ENCODE measurements at places on chromosomes 1 and 21. TPM values are rescaled to one million over a fixed set of nuclear protein-coding genes. Genes with fewer than 3 reads are reported as not detected.
A peak's percentile ranks its signal among the peaks of the same experiment; 100 is the strongest.

C2CD2 gene
- 15.3 TPM for total RNA-seq

LDLRAP1 gene
- total RNA-seq, result 98.7 TPM

DNA sequence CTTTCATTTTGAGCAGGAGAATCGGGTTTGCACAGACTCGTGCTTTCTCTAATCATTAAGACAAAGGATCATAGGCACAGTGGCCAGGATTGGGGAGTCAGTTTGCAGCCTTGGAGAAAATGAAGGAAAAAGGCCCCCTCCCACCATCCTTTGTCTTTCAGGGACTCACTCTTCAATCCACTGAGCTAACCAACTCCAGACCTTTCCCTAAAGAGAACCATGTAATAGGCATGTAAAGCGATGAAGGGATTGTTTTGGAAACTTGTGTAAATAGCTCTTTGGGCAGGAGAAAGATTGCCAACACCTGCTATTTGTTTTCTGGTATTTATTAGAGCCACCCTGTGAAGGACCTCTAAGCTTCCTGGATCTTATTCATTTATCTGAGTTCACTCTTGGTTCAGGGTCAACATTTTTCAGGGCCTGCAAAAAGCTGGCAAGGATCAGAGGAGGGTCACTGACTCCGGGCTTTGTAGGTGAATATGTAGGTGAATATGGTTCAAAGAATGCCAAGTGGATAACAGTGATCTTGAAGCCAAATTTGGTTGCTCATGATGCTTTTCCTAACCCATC is 192.6 kb upstream of the FGGY start:
- DNase-seq, result no peak
- no peaks in the 10 kb centered on the region for H3K36me3 ChIP-seq
- no peaks in the 10 kb centered on the region for H3K4me1 ChIP-seq
- H3K27ac ChIP-seq, result no peak overlapping the region

DNA sequence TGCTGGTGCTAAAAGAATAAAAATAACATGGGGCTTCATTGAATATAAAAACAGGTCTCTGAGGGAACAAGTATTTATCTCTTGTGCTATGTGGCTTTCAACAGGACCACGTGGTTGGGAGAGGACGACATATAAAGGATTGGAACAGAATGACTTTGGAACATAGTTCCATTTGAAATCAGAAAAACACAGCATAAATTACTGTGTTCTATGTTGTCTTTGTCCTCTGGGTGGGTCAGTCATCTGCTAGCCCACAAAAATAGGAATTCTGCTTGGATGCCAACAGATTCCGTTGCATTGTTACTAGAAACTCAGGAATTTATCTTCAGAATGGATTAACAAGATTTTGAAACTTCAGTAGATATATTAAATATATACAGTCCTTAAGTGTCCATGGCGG is 5.9 kb downstream of the CEP85 start:
- no peak for DNase-seq
- no peaks in the 10 kb centered on the region for H3K27me3 ChIP-seq
- no peak overlapping the region for H3K4me3 ChIP-seq
- H3K27ac ChIP-seq, result no peak overlapping the region

DNA sequence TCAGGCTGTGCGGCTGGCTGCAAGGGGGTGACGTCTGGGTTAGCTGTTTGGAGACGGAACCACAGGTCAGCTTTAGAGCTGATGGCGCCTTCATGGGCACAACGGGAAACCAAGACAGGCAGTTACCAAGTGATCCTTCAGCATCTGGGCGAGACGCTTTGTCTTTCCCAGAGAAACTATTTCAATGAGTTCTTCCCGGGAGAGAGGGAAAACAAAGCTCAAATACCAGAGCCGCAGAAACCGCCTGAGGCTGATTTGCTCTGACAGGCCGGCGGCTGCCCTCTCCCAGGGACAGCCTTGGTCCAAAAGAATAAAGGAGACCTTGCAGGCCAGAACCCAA is 76.5 kb downstream of the CD58 start:
- H3K27me3 ChIP-seq, result no peaks in the 10 kb centered on the region
- H3K36me3 ChIP-seq, result no peaks in the 10 kb centered on the region
- H3K27ac ChIP-seq, result no peak overlapping the region
- peaks cover 5% of the 10 kb centered on the region for H3K4me1 ChIP-seq
- DNase-seq, result no peak

- H3K4me1 ChIP-seq, result no peaks in the 10 kb centered on the region
- no peak for DNase-seq
- H3K36me3 ChIP-seq, result no peaks in the 10 kb centered on the region
These were observed 24.5 kb downstream of the CXADR start for GRCh38 chr21:17537299-17537698.

DNA sequence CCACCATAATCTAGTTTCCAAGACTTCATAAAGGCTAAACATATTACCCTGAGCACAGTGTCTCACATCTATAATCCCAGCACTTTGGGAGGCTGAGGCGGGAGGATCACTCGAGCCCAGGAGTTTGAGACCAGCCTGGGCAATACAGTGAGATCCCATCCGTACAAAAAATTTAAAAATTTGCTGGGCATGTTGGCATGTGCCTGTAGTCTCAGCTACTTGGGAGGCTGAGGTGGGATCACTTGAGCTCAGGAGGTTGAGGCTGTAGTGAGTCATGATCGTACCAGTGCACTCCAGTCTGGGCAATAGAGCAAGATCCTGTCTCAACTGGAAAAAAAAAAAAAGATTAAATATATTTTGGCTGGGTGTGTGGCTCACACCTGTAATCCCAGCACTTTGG is 90.1 kb downstream of the PTPN14 start:
- H3K36me3 ChIP-seq, result no peaks in the 10 kb centered on the region
- no peaks in the 10 kb centered on the region for H3K4me1 ChIP-seq
- no peak overlapping the region for H3K27ac ChIP-seq
- peaks cover 2% of the 10 kb centered on the region for H3K27me3 ChIP-seq
- no peak overlapping the region for H3K4me3 ChIP-seq

- no peak for DNase-seq
- H3K4me3 ChIP-seq, result no peak overlapping the region
- no peaks in the 10 kb centered on the region for H3K4me1 ChIP-seq
- H3K27me3 ChIP-seq, result no peaks in the 10 kb centered on the region
- no peak overlapping the region for H3K27ac ChIP-seq
- H3K36me3 ChIP-seq, result no peaks in the 10 kb centered on the region
These were observed 80.3 kb downstream of the KCNT2 start for GRCh38 chr1:196527919-196528318.

GRCh38 chr1:175471039-175471800 is 272.2 kb downstream of the TNR start:
- H3K27me3 ChIP-seq, result peaks cover 3% of the 10 kb centered on the region
- H3K4me1 ChIP-seq, result no peaks in the 10 kb centered on the region
- DNase-seq, result no peak
- H3K4me3 ChIP-seq, result no peak overlapping the region
- no peak overlapping the region for H3K27ac ChIP-seq

DNA sequence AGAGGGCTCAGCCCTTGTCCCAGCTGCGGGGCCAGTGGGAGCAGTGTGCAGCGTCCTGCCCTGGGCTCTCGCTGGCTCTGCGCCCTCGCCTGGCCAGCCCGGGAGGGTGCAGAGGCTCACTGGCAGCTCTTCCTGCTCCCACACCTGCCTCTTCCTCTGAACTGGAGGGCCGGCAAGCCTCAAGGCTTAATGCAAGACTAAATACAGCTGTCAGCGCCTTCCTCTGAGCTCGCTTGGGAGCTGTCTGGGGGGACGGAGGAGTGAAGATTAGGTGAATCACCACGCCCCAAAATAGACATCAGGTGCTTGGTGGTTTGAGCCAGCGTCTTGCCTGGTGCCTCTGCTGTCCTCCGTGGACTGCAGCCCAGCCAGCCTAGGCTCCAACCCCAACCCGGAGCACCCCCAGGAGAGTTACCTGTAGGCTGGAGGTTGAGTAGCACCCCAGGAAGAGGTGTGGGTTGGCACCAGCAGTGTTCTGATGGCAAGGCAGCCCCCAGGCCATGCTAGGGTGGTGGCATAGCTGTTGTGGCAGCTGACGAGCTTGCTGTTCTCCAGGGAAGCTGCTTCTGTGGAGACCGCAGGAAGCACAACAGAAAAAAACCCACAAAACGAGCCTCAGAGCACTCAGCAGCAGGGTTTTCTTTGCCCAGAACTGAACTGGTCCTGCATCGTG is 36.9 kb downstream of the UMODL1 start:
- H3K27ac ChIP-seq, result no peak overlapping the region
- no peaks in the 10 kb centered on the region for H3K36me3 ChIP-seq
- peak; percentile 53 for DNase-seq
- H3K4me3 ChIP-seq, result no peak overlapping the region
- no peaks in the 10 kb centered on the region for H3K27me3 ChIP-seq

DNA sequence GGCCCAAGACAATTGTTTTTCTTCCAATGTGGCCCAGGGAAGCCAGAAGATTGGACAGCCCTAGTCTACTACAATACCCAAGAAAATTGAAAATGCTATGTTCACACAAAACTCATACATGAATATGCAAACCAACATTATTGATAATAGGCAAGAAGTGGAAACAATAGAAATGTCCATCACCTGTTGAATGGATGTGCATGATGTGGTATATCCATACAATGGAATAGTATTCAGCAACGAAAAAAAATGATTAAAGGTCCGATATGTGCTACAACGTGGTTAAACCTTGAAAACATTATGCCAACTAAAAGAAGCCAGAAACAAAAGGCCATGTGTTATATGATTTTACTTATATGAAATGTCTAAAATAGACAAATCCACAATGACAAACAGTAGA is 262.3 kb downstream of the LRRC40 start:
- H3K4me1 ChIP-seq, result no peaks in the 10 kb centered on the region
- no peak for DNase-seq
- no peak overlapping the region for H3K27ac ChIP-seq
- H3K4me3 ChIP-seq, result no peak overlapping the region

RNU1-1 gene
- total RNA-seq, result 3,278 TPM

- no peak overlapping the region for H3K4me3 ChIP-seq
- H3K27me3 ChIP-seq, result no peaks in the 10 kb centered on the region
- no peaks in the 10 kb centered on the region for H3K4me1 ChIP-seq
These were observed 7.3 kb upstream of the ANKRD13C start for GRCh38 chr1:70361727-70362398.

DNA sequence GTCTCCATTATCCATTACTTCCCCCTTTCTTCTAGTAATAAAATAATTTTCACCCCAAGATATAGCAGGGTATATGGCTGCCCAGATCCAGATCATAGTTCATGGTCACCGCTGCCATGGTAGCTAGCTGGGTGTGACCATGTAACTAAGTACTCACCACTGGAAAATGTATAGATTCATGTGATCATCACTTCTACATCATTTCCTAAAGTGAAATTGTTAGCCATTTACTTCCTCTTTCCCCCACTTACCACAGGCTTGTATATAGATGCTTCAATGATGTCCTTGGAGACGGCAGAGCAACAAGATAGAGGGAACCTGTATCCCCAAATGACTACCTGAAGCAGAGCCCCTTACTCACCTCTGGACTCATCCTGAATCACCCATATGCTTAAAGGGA is 22.7 kb upstream of the EYA3 start:
- DNase-seq, result no peak
- H3K4me1 ChIP-seq, result peaks cover 6% of the 10 kb centered on the region
- H3K36me3 ChIP-seq, result no peaks in the 10 kb centered on the region
- H3K27ac ChIP-seq, result no peak overlapping the region
- no peak overlapping the region for H3K4me3 ChIP-seq

DNA sequence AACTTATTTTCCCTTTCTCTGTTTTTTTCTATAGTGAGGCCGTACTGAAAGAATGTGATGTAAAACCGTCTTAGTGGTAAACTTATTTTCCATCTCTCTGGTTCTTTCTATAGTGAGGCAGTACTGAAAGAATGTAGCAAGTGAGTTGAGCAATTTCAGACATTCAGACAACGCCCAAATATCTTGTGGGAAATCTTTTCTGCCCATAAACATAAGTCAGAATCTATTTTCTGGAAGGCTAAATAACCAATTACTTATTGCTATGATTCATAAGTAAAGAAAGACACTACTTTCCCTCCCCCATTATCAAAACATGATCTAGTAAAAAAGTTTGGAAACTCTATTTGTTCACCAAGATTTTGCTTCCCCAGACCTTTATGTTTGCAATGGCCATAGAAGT is 18.8 kb upstream of the SCCPDH start:
- DNase-seq, result no peak
- no peaks in the 10 kb centered on the region for H3K36me3 ChIP-seq
- no peaks in the 10 kb centered on the region for H3K27me3 ChIP-seq
- H3K4me3 ChIP-seq, result no peak overlapping the region
- H3K4me1 ChIP-seq, result no peaks in the 10 kb centered on the region

GRCh38 chr1:162191396-162192305 is 122.2 kb downstream of the NOS1AP start:
- no peak for DNase-seq
- peaks cover 2% of the 10 kb centered on the region for H3K27me3 ChIP-seq
- no peak overlapping the region for H3K27ac ChIP-seq
- no peak overlapping the region for H3K4me3 ChIP-seq
- H3K4me1 ChIP-seq, result no peaks in the 10 kb centered on the region
- H3K36me3 ChIP-seq, result no peaks in the 10 kb centered on the region

DNA sequence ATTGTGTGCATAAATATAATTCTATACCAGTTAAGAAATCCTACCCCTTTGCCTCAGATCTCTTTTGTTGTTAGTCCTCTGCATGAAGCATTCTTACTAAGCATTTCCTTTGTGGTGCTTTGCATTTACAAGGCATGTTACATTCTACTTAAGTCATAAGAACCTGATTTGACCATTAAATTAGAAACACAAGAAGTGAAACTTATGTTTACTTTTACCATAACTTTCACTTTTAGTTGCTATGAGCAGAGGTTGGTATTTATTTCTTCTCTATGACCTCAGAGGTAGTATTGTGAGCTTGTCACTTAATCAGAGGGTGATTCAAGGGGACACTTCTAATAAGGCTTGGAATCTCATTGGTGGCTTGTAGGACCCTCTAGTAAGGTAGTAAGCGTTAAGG is 9.0 kb downstream of the FAM20B start:
- H3K27me3 ChIP-seq, result no peaks in the 10 kb centered on the region
- no peak overlapping the region for H3K27ac ChIP-seq
- peak overlapping the region; percentile 23 for H3K4me3 ChIP-seq
- peaks cover 26% of the 10 kb centered on the region for H3K4me1 ChIP-seq
- no peaks in the 10 kb centered on the region for H3K36me3 ChIP-seq
- peak; percentile 56 for DNase-seq

DNA sequence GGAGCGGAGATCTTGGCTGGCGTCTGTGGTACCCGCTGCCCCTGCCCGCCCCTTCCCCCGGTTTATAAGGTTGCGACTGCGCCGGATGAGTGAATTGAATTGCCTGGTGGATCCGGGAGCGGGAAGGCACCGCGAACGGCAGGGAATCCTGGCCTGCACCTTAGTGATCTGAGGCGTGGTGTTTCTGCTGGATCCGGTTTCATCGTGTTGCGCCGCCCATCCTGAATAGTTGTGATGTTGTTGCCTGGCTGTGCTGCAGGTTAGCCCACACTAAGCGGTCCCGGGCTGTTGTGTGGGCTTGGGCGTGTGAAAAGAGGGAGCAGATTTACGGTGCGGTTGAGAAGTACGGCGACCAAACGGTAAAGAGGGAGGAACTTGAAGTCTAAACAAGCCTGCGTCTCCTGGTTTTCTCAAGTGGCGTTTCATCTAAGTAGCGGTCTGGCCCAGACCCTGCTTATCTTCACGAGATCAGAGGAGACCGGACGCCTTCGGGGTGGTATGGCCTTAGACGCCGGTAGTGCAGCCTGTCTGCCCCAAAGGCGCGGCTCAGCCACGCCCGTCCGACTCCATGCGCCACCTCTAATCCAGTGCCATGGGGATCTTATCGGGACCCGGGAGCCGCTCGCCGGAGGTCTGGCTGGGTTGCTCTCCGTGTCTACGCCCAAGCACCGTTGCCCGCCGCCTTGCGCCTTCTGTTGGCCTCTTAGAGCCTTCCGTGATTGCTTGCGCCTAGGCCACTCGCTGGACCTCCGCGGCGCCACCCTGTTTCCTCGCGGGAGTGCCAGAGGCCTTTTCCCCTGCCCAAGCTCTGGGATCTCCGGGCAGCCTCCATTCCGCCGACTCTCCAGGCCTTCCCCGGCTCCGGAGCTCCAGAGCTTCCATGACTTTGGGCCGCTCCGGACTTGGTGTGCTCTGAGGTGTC is 87.5 kb upstream of the RHOU start:
- H3K4me1 ChIP-seq, result peaks cover 26% of the 10 kb centered on the region
- peak; percentile 42 for DNase-seq
- peak overlapping the region; percentile 86 for H3K4me3 ChIP-seq

Data from CD4-positive, CD25-positive, alpha-beta regulatory T cell (primary cell).